ENCODE measurements at places on chromosomes 12 and 14. TPM values are rescaled to one million over a fixed set of nuclear protein-coding genes. Genes with fewer than 3 reads are reported as not detected.

The RGS6 gene
- 0.06 TPM for polyA plus RNA-seq

The MDM2 gene
- polyA plus RNA-seq, result 29.5 TPM

The SLC2A14 gene
- polyA plus RNA-seq, result not detected

The RNF41 gene
- polyA plus RNA-seq, result 11.5 TPM

The SLC24A4 gene
- polyA plus RNA-seq, result 0.07 TPM

The RERG gene
- 1.2 TPM for polyA plus RNA-seq

The PTGER2 gene
- polyA plus RNA-seq, result 0.36 TPM

The ITGB7 gene
- 2.4 TPM for polyA plus RNA-seq

The BMP4 gene
- 2.0 TPM for polyA plus RNA-seq

- no peak for DNase-seq
Observed at GRCh38 chr12:130300090-130300489, 37.6 kb upstream of the PIWIL1 start.

- no peak for DNase-seq
Observed at GRCh38 chr12:82146740-82147139, 211.4 kb downstream of the CCDC59 start.

GRCh38 chr12:58420503-58420902, 479.1 kb downstream of the ATP23 start:
- no peak for DNase-seq

DNA sequence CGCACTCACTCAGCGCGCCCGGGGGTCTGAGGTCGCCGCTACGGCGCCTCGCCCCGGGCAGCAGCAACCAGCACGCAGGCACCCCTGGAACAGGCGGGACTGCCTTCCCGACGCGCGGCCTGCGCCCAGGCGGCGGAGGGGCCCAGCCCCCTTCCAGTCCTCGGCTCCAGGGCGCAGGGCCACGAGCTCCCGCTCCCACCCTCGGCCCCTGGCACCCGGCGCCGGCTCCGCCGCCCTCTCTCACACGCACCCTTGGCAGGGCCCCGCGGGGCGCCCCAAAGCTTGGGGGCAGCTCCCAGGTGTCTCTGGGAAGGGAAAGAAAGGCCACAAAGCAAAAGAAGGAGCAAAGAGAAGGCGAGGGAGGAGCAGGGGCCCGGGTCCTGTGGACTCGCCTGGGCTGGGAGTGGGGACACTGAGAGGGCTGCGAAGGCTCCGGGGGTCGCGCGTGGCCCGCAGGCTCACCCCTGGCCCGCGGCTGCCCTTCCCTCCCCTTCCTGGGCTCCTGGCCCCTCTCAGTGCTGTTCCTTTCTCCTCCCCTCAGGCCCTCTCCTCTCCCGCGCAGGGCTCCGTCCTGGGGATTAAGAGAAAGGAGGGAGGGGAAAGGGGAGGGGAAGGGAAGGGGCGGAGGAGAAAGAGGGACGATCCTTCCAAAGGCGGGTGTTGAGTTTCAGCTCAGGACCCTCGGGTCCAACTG, 907 bp upstream of the EFS start:
- no peak for DNase-seq

DNA sequence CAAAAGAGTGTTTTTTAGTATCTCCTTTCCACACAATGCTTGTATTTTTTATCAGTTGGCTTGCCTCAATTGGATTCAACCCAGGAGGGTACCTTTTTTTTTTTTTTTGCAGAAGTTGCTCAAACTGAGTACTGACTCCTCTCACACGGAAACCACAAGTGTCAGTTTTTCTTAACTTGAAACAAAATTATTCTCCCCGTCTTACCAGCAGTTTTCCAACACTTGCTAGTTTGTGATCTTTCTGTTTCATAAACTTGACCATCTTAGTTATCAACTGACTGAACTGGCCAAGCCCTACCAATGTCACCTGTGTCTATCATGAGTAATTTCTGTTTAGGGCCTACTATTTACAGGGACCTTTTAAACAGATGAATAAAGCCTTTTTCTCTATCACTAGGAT, 34.1 kb upstream of the ITPR2 start:
- no peak for DNase-seq

DNA sequence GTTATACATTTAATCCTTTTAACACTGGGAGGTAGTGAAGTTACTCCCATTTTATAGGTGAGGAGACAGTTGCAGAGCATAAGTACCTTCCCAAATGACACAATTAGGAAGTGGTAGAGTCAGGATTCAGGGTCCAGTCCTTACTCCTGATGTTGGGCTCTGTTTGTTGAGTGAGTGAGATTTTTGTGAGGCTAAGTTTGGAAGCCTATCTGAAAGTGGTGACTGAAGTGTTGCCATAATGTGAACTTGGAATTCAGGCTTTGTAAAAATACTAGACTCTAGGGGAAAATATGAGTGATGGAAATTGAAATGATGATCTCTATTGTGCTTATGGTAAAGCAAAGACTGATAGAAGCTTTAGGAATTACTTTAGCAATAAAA, 2.2 kb downstream of the NUDT4 start:
- no peak for DNase-seq

DNA sequence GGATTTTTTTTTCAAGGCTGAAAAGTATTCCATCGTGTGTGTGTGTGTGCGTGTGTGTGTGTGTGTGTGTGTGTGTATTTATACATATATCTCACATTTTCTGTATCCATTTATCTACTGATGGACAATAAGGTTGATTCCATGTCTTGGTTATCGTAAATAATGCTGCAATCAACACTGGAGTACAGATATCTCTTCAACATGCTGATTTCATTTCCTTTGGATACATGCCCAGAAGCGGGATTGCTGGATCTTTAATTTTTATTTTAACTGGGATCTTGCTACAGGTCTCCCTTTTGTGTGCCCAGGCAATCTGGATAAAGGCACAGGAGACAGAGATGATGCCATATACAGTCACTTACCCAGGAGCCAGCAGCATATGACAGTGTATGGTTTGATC, 338.1 kb downstream of the SOX5 start:
- no peak for DNase-seq

GRCh38 chr12:57483466-57483865, 3.8 kb upstream of the ARHGAP9 start:
- DNase-seq, result no peak

DNA sequence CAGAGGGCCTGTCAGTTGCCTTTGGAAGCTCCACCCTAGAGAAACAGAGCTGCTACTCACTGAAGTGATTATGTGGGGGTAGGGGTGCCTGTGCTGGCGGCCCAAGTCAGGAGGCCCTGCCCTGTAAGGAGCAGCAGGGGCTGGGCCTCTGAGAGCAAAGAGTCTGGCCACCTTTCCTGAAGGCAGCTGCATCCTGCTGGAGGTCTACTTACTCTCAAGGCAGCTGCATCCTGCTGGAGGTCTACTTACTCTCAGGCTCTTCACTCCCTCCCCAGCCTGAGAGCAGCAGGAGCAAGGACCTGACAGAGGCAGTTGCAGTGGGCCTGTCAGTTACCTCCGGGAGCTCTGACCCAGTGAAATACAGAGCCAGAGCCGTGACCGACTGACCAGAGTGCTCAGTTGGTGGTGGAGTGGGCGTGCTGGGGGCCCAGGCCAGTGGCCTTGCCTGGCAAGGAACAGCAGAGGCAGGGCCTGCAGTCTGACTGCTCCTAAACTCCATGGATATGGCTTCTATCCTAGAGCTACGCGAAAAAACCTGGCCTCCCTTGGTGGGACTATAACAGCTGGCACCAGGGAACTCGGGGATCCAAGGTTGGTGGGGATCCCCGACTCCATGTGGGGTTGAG, 32.3 kb downstream of the RAD51B start:
- no peak for DNase-seq

GRCh38 chr12:115407723-115408122, 723.7 kb upstream of the TBX3 start:
- DNase-seq, result no peak

GRCh38 chr14:88069677-88070076, 64.7 kb downstream of the GPR65 start:
- DNase-seq, result no peak

- no peak for DNase-seq
Observed at GRCh38 chr14:56173365-56173922, 55.2 kb downstream of the PELI2 start.

DNA sequence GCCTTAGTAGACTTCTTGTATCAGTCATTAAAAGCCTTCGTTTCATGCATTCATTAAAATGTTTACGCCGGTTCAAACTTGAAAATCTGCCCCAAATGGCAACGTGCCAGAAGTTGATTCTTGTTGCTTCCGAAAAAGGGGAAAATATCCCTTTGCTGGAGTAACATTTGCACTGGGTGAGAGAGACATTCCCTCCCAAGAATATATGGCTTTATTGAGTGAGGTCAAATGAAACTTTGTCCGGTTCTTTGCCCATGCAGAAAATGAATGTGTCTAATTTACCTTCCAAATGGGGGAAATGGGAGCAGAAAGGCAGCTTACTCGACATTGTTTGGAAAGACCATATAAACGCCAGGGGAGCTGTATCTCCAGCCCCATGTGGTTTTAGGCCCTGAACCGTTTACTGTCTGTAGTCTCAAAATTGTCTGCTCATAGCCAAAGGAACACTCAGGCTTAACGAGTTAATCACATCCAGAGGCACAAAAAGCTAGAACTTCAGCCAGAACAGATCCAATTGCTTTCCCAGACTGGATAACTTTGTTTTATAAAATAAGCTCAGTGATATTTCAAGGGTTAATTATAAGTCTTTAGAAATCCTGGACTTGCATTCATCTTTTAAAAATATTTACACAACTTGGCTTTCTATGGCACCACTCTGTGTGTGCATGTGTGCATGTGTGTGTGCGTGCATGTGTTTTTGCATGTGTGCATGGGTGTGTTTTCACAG, 2.9 kb upstream of the EMP1 start:
- DNase-seq, result no peak

DNA sequence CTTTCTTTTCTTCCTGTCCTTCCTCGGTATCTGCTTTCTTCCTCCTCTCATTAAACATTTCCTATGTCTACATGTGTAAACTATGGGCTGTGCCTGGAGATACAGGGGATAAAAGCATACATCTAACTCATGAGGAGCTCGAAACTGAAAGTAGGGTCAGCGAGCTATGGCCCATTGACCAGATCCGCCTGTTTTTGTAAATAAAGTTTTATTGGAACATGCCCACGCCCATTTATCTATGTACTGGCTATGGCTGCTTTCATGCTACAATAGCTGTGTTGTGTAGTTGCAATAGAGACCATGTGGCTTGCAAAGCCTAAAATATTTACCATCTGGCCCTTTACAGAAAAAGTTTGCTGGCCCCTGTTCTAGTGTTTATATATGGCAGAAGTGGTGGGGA, 500.8 kb upstream of the GARIN6 start:
- DNase-seq, result no peak

DNA sequence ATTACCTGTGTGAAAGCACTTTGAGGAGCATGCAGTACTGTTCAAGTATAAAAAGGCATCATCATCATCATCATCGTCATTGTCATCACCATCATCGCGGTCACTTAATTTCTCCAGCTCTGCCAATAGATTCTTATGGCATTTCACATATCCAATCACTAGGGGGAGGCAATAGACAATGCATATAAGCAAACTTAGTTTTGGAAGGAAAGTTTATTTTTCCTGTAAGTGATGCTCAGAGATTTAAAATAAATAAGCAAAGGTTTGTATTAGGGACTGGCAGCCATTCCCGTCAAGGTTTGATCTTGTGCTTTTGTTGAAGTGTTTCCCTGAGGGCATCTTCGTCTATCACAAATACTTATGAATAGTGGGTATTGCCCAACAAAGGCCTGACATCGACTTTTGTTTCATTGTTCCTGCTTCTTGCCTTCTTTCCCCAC, 127.4 kb downstream of the KTN1 start:
- DNase-seq, result no peak

GRCh38 chr14:24774187-24774915, 140.4 kb upstream of the GZMB start:
- DNase-seq, result no peak

DNA sequence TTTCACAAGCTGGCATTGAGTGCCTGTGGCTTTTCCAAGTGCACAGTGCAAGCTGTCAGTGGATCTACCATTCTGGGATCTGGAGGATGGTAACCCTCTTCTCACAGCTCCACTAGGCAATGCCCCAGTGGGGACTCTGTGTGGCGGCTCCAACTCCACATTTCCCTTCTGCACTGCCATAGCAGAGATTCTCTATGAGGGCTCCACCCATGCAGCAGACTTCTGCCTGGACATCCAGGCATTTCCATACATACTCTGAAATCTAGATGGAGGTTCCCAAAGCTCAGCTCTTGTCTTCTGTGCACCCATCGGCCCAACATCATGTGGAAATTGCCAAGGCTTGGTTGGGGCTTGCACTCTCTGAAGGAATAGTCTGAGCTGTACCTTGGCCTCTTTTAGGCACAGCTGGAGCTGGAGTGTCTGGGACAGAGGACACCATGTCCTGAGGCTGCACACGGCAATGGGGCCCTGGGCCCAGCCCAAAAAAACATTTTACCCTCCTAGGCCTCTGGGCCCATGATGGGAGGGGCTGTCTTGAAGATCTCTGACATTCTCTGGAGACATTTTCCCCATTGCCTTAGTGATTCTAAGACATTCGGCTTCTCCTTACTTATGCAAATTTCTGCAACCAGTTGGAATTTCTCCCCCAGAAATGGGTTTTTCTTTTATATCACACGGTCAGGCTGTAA, 313.3 kb upstream of the SFSWAP start:
- DNase-seq, result no peak
